Chondrocyte (in vitro differentiated cells): ENCODE measurements at places on chromosomes 1 and 21. TPM values are rescaled to one million over a fixed set of nuclear protein-coding genes. Genes with fewer than 3 reads are reported as not detected.

Gene IRF6
- total RNA-seq: 0.13 to 0.25 TPM in 2 of 3 replicates, not detected in the other

DNA sequence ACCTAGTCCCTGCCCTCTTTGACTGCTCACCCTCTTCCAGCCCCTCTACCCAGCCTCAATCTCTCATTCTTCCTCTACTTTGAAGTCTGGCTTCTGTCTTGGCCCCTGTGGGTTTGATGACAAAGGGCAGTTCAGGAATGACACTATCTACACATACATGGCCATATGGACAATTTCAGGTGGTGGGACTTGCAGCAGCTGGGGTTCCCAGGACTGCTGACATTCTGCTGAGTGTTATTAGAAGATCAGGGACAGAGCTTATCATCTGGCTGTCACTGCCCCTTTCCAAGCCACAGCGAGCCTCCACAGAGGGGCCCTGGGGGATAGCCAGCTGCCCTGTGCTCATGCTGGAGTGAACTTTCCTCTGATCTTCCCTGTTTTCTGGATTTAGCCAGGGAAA, 97.4 kb upstream of the IPO9 start:
- DNase-seq: no peak
- no peak overlapping the region for H3K4me3 ChIP-seq
- peak overlapping the region; percentile 66 for H3K27ac ChIP-seq
- peaks cover 7% of the 10 kb centered on the region for H3K36me3 ChIP-seq
- peaks cover 81% of the 10 kb centered on the region for H3K4me1 ChIP-seq
- no peaks in the 10 kb centered on the region for H3K27me3 ChIP-seq

GRCh38 chr1:158124034-158124433, 56.7 kb upstream of the CD1D start:
- no peaks in the 10 kb centered on the region for H3K36me3 ChIP-seq
- DNase-seq: no peak
- no peak overlapping the region for H3K4me3 ChIP-seq
- H3K27ac ChIP-seq: no peak overlapping the region
- peaks cover 3% of the 10 kb centered on the region for H3K4me1 ChIP-seq
- H3K27me3 ChIP-seq: peaks cover 33% of the 10 kb centered on the region

GRCh38 chr21:29334717-29335428, 36.2 kb downstream of the BACH1 start:
- H3K27ac ChIP-seq: peak overlapping the region; percentile 88
- H3K4me1 ChIP-seq: peaks cover 53% of the 10 kb centered on the region
- no peaks in the 10 kb centered on the region for H3K27me3 ChIP-seq
- H3K36me3 ChIP-seq: peaks cover 17% of the 10 kb centered on the region
- no peak overlapping the region for H3K4me3 ChIP-seq

- DNase-seq: no peak
- H3K4me1 ChIP-seq: no peaks in the 10 kb centered on the region
- peak overlapping the region; percentile 18 for H3K27ac ChIP-seq
- H3K36me3 ChIP-seq: peaks cover 33% of the 10 kb centered on the region
- H3K27me3 ChIP-seq: no peaks in the 10 kb centered on the region
These were observed 7.4 kb downstream of the MED8 start for GRCh38 chr1:43382027-43382779.

DNA sequence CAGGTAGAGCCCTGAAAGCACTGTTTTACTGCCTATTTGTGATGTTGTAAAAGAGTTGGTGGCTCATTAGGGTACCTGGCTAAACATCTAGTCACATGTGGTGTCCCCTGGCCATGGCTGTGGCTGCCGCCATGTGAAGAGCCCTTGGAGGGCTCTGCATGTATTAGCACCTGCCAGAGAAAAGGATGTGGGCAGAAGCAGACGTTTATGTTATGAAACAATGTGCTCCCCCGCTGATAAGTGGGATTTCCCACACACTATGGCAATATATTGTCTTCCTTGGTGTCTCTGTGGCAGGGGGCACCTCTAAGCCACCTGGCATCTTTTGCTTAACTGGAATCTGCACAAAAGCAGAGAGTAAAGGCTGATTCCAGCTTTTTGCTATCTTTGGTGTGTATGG, 9.6 kb downstream of the TENT5C start:
- no peak overlapping the region for H3K4me3 ChIP-seq
- no peaks in the 10 kb centered on the region for H3K36me3 ChIP-seq
- no peak overlapping the region for H3K27ac ChIP-seq
- no peak for DNase-seq
- peaks cover 16% of the 10 kb centered on the region for H3K27me3 ChIP-seq

DNA sequence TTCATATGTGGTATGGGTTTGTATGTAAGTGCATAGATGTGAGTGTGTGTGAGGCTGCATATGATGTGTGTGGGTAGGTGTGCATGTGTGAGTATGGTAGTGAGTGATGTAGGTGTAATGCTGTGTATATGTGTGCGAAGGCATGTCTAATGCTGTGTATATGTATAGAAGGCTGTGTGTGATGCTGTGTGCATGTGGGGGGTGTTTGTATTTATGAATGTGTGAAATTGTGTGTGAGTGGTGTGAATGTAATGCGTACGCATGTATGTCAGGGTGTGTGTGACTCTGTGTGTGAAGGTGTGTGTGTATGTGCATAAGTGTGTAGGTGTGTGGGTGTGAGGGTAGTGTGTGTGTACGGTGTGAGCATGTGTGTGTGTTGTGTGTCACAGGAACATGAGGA, 300.0 kb downstream of the OMA1 start:
- H3K36me3 ChIP-seq: no peaks in the 10 kb centered on the region
- H3K27me3 ChIP-seq: peaks cover 53% of the 10 kb centered on the region
- H3K4me3 ChIP-seq: no peak overlapping the region
- no peak for DNase-seq
- no peak overlapping the region for H3K27ac ChIP-seq

DNA sequence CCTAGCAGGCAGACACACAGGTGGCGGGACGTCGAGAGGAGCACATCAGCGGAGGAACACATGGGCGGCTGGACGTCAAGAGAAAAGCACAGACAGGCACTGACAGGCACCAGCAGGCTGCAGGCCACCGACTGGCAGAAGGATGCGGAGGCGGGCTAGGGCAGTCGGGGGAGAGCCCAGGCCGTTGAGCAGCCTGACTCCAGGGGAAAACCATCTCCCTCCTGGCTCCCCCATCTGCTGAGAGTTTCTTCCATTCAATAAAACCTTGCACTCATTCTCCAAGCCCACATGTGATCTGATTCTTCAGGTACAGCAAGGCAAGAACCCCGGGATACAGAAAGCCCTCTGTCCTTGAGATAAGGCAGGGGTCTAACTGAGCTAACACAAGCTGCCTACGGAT, 25.5 kb downstream of the B3GALT5 start:
- H3K36me3 ChIP-seq: no peaks in the 10 kb centered on the region
- H3K27ac ChIP-seq: no peak overlapping the region
- H3K4me1 ChIP-seq: peaks cover 16% of the 10 kb centered on the region

Gene OVAAL
- total RNA-seq: not detected in 3 replicates

Gene KRTAP19-3
- total RNA-seq: not detected in 3 replicates

DNA sequence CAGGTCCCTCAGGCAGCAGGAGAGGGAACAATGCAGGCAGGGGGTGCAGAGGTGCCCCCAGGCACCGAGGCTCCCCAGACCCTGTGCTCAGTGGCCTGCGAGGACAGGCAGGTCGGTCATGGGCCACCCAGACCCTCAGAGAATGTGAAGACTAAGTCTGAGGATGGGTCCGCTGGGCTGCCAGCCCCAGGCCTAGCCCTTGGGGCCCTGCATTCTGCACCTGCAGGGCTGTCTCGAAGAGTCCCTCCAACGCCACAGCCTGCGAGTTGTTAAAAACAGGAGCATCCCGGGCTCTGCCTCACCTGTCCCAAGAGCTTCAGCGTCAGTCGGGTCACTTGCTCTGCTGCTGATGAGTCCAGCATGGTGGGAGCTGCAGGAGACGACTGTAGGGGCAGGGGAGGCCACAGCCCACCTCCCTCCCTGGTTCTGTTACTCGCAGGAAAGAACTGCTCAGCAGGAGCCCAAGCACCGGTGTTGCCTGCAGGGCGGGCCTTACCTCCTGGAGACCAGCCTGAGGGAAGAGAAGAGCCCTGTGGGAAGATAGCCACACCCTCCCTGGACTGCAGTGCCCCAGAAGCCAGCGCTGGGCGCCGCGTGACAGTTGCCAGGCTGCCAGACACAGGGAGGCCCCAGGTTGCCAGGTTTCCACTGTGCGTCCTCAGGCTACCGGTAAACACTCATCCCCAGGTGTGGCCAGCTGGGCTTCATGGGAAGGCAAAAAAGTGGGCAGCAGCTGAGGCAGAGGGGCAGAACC, 5.8 kb downstream of the C21orf58 start:
- H3K36me3 ChIP-seq: peaks cover 2% of the 10 kb centered on the region
- peaks cover 24% of the 10 kb centered on the region for H3K4me1 ChIP-seq

- no peak overlapping the region for H3K27ac ChIP-seq
- no peak for DNase-seq
- no peaks in the 10 kb centered on the region for H3K4me1 ChIP-seq
- no peak overlapping the region for H3K4me3 ChIP-seq
- no peaks in the 10 kb centered on the region for H3K36me3 ChIP-seq
These were observed 297.3 kb upstream of the KAZN start for GRCh38 chr1:14300991-14301703.

- no peaks in the 10 kb centered on the region for H3K4me1 ChIP-seq
- H3K27me3 ChIP-seq: no peaks in the 10 kb centered on the region
- H3K36me3 ChIP-seq: no peaks in the 10 kb centered on the region
- no peak overlapping the region for H3K4me3 ChIP-seq
- DNase-seq: no peak
These were observed 680.5 kb downstream of the PTPRC start for GRCh38 chr1:199319341-199319740.

Gene VTCN1
- total RNA-seq: not detected in 3 replicates

Gene HSPB7
- total RNA-seq: 61.2 to 160 TPM (median 160 TPM) in 3 replicates

DNA sequence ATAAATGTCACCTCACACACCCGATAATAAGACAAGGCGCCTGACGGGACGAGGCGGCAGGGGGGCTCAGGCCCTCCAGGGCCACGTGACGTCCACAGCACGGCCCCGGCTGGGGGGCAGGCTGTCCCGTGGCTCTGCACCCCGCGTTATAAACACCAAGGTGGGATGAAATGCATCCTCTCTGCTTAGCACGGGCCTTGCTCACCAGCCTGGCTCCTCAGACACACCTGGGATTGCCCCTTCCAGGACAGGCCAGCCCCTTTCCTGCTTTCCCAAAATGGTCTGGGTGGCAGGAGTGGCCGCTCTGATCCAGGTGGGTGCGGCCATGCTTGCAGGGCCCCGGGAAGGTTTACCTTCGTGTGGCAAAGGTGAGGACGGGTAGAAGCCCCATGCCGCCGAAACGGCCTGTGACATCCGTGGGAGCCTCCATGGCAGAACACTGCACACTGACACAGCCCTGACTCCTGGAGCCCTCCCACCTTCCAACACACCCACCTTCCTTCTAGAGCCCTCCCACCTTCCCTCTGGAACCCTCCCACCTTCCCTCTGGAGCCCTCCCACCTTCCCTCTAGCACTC, 35.9 kb downstream of the SLC19A1 start:
- peak; percentile 85 for DNase-seq
- no peaks in the 10 kb centered on the region for H3K27me3 ChIP-seq
- peaks cover 17% of the 10 kb centered on the region for H3K36me3 ChIP-seq
- H3K4me3 ChIP-seq: no peak overlapping the region
- no peak overlapping the region for H3K27ac ChIP-seq

GRCh38 chr1:229436201-229436600, 2.3 kb upstream of the ACTA1 start:
- no peak overlapping the region for H3K4me3 ChIP-seq
- peaks cover 17% of the 10 kb centered on the region for H3K27me3 ChIP-seq
- H3K27ac ChIP-seq: no peak overlapping the region
- no peak for DNase-seq
- H3K36me3 ChIP-seq: peaks cover 13% of the 10 kb centered on the region

Gene QSOX1
- 152 to 232 TPM (median 222 TPM) in 3 replicates for total RNA-seq

Gene GNAT2
- total RNA-seq: not detected in 3 replicates

- no peak for DNase-seq
- no peak overlapping the region for H3K4me3 ChIP-seq
- no peak overlapping the region for H3K27ac ChIP-seq
- no peaks in the 10 kb centered on the region for H3K36me3 ChIP-seq
- H3K27me3 ChIP-seq: no peaks in the 10 kb centered on the region
These were observed 143.7 kb downstream of the PLPP3 start for GRCh38 chr1:56435434-56436262.

Gene BNIPL
- 0.36 to 0.63 TPM (median 0.62 TPM) in 3 replicates for total RNA-seq

DNA sequence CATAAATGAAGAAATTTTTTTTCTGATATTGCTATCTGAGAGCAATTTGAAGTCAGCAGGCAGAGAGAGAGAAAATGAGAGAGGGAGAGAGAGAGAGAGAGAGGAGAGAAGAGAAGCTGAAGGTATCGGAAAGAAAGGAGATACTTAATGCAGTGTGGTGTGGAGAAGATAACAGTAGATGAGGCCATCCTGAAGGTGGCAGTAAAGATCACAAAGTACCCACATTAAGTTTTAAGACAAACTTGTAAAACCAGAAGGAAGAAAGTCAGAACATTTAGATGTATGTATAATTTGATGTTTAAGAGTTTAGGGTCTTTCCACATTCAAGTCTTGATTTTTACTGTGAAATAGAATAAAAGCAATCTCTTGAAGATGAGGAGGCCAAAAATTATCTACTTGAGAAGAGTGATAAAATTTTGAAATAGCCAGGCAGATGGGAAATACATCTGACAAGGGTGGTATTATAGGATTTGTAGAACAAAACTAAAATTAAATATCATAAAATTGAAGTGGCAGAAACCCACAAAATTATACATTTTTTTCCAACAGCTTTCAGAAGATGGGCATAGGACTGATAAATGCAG, 1753.4 kb downstream of the MRPL39 start:
- H3K4me1 ChIP-seq: no peaks in the 10 kb centered on the region
- no peaks in the 10 kb centered on the region for H3K27me3 ChIP-seq
- no peak overlapping the region for H3K4me3 ChIP-seq
- H3K27ac ChIP-seq: no peak overlapping the region
- no peak for DNase-seq
- no peaks in the 10 kb centered on the region for H3K36me3 ChIP-seq

DNA sequence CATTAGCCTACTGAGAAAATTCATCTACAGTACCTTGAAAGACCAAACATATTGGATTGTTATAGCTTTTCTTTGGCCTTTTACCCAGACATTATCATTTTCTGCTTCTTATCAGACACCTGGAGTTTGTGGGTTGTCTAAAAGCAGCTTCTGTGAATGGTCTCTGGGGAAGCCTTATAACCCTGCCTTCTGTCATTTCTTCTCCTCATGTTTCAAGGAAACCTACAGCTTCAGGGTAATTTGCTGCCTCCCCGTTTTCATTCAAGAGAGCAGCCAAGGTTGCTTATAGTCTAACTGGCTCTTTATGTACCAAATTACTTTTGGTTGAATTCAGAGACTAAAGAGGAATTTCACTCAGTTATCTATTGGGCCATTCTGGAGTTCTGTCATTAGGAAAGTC, 288.3 kb upstream of the SGIP1 start:
- H3K4me3 ChIP-seq: no peak overlapping the region
- no peak overlapping the region for H3K27ac ChIP-seq
- H3K36me3 ChIP-seq: no peaks in the 10 kb centered on the region
- peaks cover 25% of the 10 kb centered on the region for H3K4me1 ChIP-seq
- no peaks in the 10 kb centered on the region for H3K27me3 ChIP-seq

Gene CA14
- not detected in 3 replicates for total RNA-seq
